ENCODE measurements at places on chromosomes 7 and 10. TPM values are rescaled to one million over a fixed set of nuclear protein-coding genes. Genes with fewer than 3 reads are reported as not detected.

DNA sequence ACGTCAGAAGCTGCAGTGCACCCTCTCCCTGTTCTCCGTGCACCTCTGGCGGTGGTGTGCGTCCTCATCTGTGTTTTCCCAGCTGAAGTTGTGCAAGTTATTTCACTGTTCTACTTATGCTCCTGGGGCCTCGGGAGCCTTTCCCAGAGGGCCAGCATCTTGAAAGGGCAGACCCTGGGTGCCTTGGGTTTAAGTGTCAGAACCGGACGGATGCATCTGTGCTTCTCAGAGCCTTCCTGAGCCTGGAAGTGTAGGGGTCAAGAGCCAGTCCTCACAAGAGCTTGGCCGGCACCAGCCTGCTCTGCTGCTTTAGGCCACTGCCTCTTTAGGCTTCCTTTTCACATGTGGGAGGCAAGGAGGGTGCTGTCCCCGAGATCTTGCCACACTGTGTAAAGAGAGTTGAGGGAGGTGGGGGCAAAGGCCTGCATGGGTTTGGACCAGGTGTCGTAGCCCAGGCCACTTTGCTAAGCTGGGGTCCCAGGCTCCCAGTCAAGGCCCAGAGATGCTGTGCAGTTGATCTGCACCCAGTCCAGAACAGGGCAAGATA is 128.9 kb upstream of the NPS start:
- no peak for DNase-seq

DNA sequence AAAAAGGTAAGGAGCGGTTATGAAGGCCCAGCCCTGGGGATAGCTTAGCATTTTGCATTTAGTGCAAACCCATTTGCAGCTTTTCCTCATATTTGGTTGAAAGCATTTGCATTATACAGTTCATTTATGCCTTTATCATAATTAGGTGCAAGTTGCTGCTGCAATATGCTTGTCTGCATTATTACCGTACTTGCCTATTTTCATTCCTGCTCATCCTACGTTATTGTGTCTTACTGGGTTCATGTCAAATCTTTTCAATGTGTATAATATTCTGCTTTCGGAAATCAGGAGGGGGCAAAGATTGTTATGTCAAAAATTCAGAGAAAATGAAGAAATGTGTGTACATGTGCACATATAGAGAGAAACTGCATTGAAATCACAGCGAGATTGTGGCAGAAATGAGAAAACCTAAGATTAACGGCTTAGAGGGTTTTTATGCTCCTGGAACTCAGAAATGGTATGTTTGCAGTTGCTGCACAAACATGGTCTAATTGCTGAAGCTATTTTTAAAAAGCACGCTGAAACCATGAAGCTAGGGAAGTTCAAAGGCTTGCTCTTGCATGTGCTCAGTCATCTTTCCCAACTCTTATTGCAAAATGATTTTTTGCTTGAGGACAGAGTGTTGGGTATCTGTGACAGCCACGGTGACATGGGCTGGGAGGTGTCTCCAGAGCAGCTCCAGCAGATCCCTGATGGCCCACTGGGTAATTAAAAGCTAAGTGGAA is 613.2 kb downstream of the SDK1 start:
- no peak for DNase-seq

DNA sequence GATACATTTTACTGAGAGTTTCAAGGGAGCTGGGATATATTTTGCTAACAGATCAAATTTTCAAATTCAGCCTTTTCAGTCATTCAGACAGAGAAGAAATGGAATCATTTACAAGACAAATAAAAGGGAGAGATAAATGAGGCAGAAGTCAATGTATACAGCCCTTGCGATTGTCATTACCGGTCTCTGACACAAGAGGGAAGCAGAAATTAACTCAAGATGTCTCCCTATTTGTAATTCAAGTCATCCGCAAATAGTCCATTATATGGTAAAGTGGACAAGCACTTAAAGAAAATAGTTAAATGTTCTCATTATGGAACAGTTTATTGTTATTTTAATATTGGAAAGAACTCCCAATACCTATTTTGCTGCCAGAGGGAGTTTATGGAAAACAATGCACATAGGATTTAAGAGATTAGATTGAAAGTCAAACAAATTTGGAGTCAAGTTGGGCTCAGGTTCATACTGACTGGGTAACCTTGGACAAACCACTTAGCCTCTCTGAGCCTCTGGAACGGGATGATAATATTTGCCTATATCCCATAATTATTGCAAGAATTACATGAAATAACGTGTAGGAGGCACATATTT is 89.3 kb upstream of the PRKCQ start:
- peak; percentile 21 for DNase-seq

GRCh38 chr7:107668296-107668695 is 7.7 kb downstream of the SLC26A4 start:
- no peak for DNase-seq

GRCh38 chr7:130886438-130887135 is 152.6 kb upstream of the KLF14 start:
- DNase-seq: no peak

GRCh38 chr7:157799076-157799685 is 462.4 kb downstream of the DNAJB6 start:
- no peak for DNase-seq

GRCh38 chr10:31888442-31888841 is 40.2 kb downstream of the ARHGAP12 start:
- no peak for DNase-seq

- DNase-seq: no peak
These were observed 168.2 kb downstream of the POU6F2 start for GRCh38 chr7:39145935-39146334.

DNA sequence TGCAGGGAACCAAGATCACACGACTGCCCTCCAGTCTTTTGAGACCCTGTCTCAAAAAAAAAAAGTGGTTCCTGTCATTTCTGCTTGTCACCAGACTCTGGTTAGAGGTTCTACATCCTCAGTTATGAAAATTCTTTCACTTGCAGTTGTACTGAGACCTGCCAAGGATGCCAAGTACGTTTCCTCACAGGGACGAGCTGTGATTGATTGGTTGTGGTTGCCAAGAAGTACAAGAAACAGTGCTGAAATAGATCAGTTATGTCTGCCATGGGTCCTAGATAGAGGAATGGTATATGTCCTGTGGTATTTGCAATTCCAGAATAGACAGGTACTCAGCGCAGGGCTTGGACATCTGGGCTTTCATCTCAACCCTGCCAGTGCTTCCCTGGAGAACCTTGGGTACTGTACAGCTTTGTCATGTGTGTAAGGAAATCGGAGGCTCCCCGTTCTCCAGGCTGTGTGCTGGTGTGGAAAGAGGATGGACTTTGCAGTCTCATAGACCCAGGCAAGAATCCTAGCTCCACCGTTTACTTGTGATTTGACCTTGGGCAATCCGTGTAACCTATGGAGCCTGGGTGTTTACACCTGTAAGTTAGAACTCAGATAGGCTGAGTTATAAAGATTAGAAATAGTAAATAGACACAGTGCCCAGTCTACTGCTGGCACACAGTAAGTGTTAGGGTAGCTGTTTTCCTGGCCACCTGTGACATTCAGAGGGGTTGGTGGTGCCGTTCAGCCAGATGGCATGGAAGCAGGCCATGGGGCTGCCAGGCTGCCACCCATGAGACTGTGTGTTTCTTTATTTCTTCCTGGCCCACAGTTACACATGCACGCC is 53.0 kb downstream of the COL13A1 start:
- no peak for DNase-seq

GRCh38 chr10:13708256-13708990 is 121.7 kb downstream of the PRPF18 start:
- DNase-seq: no peak

GRCh38 chr7:18952846-18953245 is 164.6 kb downstream of the TWIST1 start:
- no peak for DNase-seq

LRGUK gene
- 0.37 TPM for total RNA-seq

MMRN2 gene
- total RNA-seq: 3.4 TPM

SPDYE6 gene
- total RNA-seq: not detected

TUBAL3 gene
- total RNA-seq: 39.6 TPM

CCDC71L gene
- total RNA-seq: 21.3 TPM

ENO4 gene
- not detected for total RNA-seq
